ENCODE measurements at places on chromosomes 1 and 21. TPM values are rescaled to one million over a fixed set of nuclear protein-coding genes. Genes with fewer than 3 reads are reported as not detected.

DNA sequence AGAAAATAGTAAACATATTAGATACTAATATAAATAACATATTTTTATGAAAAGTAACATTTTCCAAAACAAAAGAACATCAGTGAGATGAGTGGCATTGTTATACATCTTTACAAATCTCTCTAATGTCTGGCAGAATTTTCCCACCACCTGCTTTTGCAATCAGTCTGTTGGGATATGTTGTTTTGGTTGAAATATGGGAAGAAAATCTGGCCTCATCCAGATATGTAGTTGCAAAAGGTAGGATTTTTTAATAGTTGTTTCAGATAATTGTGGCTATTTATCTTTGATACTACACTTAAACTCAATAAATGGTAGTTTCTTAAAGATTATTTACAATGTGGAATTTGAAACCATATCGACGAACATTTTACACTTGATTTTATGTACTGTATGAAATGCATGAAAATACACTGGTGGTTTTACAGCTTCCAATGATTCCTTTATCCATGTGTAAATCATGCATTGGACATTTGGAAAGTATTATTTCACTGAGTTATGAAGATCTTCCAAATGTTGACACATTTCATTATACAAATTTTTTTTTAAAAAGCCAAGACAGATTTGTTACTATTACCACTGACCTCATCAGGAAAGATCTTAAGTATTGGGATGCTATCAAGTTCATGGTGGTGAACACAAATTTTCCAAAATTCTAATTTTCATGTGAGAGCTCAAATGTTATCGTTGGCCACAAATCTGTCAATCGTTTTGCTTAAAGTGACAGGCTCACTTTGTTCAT lies 74.1 kb upstream of the CD34 start:
- no peak for DNase-seq

- peak; percentile 13 for DNase-seq
These were observed 211.8 kb upstream of the PKN2 start for GRCh38 chr1:88472298-88472697.

GRCh38 chr1:159248311-159248710 lies 43.6 kb downstream of the ACKR1 start:
- no peak for DNase-seq

DNA sequence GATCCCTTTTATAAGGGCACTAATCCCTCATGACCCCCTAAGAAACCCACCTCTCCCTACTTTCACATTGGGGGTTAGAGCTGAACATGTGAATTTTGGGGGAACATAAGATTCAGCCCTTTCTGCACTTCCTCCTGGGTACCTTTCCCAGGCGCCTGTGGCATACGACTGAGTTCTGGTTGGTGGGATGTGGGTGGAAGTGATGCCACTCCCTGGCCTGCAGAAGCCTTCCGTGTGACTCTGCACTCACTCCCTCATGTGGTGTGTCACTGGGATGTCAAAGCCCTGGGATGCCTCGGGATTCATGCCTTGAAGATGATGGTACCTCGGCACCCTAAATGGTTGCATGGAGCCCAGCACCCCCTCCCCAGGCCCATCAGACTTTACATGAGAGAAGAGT lies 28.3 kb upstream of the VASH2 start:
- DNase-seq = no peak

DNA sequence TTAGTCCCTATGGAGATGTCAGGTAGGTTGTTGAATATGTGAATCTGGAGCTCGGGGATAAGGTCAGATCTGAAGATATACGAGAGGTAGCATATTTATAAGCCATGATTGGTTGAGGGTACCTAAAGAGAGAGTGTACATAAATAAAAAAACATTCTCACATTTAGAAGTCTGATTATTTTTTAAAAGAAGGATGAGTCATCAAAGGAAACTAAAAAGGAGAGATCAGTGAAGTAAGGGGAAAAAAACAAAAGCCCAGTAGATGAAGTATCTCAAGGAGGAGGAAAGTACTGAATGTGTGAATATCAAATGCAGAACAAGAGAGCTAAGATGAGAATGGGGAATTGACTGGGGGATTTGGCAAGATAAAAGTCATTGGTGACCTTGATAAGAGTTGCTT lies 15.7 kb upstream of the ANGPTL1 start:
- DNase-seq = no peak

DNA sequence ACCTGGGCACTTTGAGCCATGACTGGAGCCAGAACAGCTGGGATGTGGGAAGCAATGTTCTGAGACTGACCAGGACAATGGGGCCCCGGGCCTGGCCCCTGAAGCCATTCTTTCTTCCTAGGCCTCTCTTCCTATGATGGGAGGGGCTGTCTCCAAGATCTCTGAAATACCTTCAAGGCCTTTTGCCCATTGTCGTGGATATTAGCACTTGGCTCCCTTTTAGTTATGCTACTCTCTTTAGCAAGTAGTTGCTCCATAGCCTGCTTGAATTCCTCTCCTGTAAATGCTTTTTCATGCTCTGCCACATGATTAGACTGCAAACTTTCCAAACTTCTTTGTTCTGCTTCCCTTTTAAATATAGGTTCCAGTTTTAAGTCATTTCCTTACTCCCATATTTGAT lies 262.9 kb upstream of the CACYBP start:
- no peak for DNase-seq

GRCh38 chr1:233960386-233960785 lies 55.9 kb downstream of the SLC35F3 start:
- DNase-seq = no peak

DNA sequence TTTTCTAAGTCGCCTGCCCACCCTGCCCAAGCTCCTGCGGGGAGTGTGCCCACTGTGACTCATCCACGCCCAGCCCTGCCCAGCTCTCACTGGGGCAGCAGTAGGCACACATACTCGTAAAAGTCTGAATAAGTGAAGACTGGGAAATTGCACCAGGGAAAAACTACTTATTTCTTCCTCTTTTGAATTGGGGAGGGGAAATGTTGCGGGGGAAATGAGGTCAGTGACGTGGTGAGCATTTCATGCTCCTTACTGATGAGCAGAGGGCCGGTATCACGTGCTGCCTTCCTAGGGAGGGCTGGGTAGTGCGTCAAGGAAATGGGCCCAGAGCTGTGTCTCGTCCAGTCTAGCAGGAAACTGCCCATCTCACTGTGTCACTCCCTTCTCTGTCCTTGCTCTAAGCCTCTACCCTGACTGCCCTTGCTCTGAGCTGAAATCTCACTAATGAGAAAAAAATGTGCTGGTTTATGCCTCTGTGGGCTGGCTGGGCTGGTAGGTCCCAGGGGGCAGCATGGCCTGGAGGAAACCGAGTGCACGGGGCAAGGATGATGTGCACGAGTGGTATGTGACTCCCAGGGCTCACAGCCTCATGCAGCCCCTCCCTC lies 13.5 kb upstream of the TNFRSF1B start:
- DNase-seq = peak; percentile 76

The TTC34 gene
- 0.31 TPM for total RNA-seq

The MAEL gene
- 3.5 TPM for total RNA-seq

The CHAF1B gene
- total RNA-seq = 1.9 TPM

The SPRR2A gene
- total RNA-seq = not detected

The TMPRSS2 gene
- not detected for total RNA-seq

The TMEM61 gene
- not detected for total RNA-seq

The RYR2 gene
- 955 TPM for total RNA-seq

The FAM72C gene
- total RNA-seq = 0.75 TPM

The C1orf141 gene
- not detected for total RNA-seq

The PTCH2 gene
- total RNA-seq = not detected

Measured in heart left ventricle (tissue), 16 donors.